ENCODE measurements at places on chromosomes 7 and 10. TPM values are rescaled to one million over a fixed set of nuclear protein-coding genes. Genes with fewer than 3 reads are reported as not detected.

The SLC18A3 gene
- not detected for total RNA-seq

The TMEM225B gene
- under 0.01 TPM for total RNA-seq

The AVPI1 gene
- 1.5 TPM for total RNA-seq

The VAX1 gene
- not detected for total RNA-seq

The EBLN1 gene
- not detected for total RNA-seq

Data from epithelial cell of umbilical artery (primary cell).